ENCODE measurements at places on chromosomes 7 and 10.

DNA sequence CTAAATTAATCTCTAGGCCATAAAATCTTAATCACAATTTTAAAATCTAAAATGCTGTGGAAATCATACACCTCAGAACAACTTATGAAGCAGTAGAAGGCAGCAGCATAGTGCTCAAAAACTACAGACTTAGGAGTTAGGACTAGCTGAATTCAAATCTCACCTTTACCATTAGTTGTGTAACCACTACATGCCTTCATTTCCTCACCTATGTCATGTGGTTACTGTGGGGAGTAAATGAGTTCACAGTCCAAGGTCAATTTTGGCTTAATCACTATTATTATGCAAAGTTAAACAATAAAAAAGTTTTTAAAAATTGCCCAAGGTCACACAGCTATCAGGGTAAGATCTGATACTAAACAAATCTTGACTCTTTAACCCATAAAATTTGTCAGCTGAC, 37.0 kb downstream of the SNX13 start:
- DNase-seq: no peak

DNA sequence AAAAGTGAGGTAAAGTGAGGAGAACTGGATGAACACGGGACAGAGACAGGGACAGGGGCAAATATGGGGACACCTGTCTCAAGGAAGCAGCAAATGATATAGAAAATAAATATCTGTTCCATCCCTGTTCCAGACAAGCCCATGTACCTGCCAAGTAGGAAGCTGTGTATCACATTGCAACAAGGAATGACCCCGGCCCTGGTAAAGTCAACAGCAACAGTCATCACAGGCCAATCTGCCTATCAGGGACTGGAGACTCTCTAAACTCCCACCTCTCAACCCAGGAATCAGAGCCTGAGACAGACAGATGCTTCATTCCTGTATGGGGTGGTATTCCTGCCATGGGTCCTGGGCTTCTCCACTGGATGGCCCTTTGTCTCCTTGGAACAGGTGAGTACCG, 156.6 kb upstream of the PRSS1 start:
- DNase-seq: no peak

DNA sequence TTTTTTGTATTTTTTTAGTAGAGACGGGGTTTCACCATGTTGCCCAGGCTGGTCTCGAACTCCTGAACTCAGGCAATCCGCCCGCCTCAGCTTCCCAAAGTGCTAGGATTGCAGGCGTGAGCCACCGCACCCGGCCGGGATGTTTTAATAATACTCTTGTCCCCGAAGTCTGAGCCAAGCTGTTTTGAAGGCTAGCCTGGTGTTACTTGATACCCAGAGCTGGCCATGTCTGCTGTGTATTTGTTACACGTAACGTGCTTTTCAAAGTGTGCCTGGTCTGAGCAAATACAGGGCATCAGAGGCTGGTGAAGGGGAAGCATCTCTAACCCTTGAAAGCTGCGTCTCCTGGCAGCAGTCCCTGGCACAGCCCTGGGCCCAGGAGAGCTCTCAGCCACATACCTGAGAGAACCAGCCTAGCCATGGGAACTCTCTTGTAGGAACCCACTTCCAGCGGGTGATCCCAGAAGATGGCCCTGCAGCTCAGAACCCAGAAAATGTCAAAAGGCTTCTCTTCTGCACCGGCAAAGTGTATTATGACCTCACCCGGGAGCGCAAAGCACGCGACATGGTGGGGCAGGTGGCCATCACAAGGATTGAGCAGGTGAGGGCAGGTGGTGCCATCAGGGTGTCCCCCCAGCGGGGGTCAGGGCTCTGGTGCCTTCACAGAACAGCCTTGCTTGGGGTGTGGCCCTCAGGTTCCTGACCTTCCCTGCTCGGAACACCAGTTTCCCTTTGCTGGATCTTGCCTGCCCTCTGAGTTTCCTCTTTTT, 41.7 kb upstream of the ZMIZ2 start:
- DNase-seq: no peak

- no peak for DNase-seq
These were observed 24.4 kb downstream of the AKR1E2 start for GRCh38 chr10:4850397-4850796.

DNA sequence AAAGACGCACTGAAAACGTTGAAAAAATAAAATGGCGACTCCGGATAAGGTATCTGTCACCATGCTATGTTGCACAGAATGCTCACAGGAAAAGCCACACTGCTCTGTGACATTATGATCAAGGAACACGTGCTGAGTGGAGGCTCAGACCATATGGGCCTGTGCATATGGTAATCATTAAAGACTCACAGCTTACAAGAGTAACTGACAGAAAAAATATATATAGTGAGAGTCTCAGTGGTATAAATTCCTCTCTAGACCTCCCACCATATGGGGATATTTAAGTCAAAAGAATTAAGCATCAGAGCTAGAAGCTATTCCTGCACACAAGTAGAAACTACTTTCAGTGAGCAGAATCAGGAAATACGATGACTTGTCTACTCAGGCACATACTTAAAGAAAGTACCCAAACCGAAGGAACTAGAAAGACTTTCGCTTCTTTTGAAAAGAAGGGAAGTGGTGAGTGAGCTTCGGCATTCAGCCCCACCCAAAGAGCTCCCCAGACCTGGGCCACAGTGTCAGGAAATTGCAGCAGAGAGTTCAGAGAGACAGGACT, 65.1 kb upstream of the MPP7 start:
- DNase-seq: peak; percentile 16

GRCh38 chr7:55588976-55589604, 16.8 kb upstream of the VOPP1 start:
- DNase-seq: no peak

DNA sequence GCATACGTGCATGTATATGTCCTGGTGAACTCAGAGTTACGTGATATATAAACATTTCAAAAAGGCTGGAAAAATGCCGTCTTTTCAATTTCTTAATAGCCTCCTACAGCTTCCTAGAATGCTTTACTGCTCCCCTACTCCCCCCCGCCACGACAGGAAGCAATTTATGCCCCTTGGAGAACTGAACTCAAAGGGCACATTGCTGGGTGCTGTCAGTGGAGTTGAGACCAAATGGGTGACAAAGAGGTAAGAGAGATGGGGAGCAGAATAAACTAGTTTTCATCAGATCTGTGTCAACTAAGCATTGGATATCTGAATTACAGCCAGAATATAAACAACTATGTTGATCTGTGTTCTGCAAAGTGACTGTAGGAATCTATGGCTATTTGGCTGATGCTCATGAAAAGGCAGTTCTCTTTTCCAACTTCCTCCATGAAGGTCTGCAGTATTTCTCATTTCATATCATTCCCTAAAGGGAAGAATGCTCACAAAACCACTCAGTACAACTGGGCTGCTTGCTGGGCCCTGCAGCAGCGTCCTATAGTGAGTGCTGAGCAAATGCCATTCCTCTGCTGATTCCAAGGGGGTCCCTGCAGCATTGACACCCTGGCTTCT, 171.3 kb upstream of the HPS1 start:
- DNase-seq: no peak

- no peak for DNase-seq
These were observed 53.5 kb downstream of the DNAJB9 start for GRCh38 chr7:108623220-108623619.

- no peak for DNase-seq
These were observed 5.0 kb upstream of the WAPL start for GRCh38 chr10:86526606-86527005.

- peak; percentile 87 for DNase-seq
These were observed 98.8 kb downstream of the CHST15 start for GRCh38 chr10:123994417-123995081.

- no peak for DNase-seq
These were observed 1.4 kb upstream of the ZNF212 start for GRCh38 chr7:149238051-149238450.

DNA sequence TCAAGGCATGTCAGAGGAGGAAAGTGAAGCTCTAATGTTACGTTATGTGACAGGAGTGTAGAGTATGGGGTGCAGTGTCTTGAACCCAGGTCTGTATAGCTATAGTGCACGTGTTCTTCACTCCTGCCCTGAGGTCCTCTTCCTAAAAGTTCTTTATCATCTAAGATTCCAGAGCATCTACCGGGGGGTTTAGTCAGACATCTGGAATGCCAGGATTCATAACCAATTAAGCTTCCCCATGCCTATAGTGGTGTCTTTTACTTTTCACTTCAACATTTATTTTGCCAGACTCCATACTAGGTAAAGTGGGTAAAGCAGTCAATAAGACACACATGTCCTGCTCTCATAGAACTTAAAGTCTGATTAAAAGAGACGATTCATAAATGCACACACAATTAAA, 22.4 kb downstream of the PPP1R3C start:
- no peak for DNase-seq

- DNase-seq: no peak
These were observed 18.5 kb upstream of the UBE3C start for GRCh38 chr7:157120181-157120580.

- no peak for DNase-seq
These were observed 102.9 kb downstream of the INPP5A start for GRCh38 chr10:132640326-132641125.

Measured in muscle of arm (tissue), 14 donors.